ENCODE measurements at places on chromosomes 6 and 20.

- no peak for DNase-seq
Observed at GRCh38 chr6:20918868-20919267, 384.6 kb downstream of the CDKAL1 start.

DNA sequence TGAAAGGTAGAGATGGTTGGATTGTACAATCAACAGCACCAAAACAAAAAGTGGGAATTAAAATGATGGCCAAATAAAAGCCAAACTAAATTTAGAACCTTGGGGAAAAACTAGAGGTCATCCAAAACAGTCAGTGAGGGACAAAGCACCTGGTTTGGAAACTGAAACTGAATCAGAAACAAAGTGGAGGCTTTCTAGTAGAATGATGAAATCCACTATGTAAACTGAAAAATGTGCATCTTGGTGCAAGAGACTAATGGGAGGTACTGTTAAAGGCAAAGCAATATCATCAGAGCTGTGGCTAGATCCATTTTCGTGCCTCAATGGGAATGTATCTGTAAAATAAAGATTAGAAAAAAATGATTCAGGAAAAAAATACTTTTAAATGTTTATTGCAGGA lies 380.0 kb upstream of the GJE1 start:
- DNase-seq: no peak

GRCh38 chr6:43307451-43308100 lies 1.1 kb downstream of the CRIP3 start:
- no peak for DNase-seq

DNA sequence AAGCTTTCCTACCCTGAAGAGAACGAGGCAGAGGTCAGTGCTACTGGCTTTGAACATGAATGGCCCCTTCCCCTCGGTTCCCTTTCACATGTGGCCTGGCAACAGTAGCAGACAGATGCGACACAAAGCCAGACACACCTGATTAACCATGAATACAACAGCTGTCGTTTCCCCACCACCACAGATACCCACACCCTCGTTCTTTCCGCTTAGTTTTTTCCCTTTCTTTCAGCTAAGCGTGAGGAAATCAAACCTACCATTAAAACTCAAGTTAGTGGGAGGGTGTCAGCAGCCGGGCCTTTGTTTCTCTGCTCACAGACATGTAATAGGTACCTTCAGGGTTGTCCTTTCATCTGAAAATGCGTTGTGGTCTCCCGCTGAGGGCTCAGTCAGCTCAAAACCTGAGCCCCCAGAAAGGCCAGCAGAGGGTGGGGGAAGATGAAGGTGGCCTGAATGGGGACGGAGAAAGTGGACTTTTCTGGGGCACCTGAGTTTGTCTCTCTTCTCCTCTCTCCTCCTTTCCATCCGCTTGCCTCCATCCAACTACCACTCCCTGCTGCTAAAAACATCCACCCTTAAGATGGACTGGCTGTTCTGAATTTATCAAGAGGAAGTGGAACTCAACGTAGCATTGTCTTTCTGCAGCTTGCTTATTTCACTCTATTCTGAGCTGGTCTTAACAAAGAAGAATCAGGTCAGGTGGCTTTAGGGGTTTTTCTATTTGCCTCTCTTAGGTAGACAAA lies 516.6 kb upstream of the JARID2 start:
- DNase-seq: no peak

DNA sequence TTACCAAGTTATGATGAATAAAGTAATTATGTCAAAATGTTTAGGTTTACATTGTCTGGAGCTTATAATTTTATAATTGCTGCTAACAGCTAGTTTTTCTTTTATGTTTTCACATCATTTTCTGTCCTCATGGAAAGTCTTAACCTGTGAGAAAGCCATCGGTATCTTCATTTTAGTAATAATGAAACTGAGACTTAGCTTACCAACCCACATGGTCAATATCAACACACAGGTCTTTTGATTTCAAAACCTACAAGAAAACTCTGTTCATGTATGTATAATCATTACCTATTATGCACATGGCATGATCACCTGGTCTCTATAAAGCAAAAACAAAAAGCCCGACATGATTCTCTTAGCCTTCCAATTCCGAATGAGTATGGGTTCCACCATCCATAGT lies 61.9 kb downstream of the KCNQ5 start:
- no peak for DNase-seq

DNA sequence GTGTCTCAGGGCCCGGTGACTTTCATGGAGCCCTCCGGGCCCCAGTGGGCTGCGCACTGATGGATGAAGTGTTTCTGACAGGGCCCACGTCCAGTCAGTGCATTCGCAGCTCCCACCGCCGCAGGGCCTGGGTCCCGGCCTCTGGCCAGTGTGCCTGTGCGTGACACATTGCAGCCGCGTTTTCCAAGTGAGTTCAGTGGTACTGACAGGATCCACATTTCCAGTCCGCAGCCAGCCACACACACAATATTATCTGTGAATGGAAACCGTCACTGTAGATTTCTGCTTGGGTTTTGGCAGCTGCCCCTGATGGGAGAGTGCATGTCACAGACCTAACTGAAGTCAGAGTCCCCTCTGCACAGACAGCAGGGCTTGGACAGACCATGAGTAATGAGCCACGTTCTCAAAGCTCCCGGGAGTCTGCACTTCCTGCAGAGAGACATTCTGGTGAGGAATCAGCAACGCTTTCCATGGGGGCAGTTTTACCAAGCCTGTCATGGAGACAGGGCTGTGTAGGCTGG lies 171.4 kb downstream of the MYLK4 start:
- DNase-seq: no peak

DNA sequence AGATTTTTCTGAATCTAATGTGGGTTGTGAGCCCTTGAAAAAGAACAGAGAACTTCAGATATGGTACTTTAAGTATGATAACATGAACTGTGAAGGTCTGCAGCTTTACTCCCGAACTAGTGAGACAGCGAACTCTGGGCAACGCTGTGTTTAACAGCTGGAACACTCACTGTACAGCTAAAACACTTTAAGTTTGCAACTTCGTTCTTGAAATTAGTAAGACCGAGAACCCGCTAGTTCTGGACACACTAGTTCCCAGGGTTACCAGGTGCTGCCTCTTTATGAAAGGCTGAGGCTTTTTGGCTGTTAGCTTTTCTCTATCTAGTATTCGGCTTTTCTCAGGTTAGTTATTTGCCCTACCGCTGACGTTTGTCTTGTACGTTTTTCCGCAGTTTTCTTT lies 52.9 kb downstream of the RIOK1 start:
- DNase-seq: no peak
